ENCODE measurements at places on chromosomes 2 and 18.

GRCh38 chr2:200168641-200169555, 137.6 kb upstream of the SPATS2L start:
- DNase-seq, result no peak

DNA sequence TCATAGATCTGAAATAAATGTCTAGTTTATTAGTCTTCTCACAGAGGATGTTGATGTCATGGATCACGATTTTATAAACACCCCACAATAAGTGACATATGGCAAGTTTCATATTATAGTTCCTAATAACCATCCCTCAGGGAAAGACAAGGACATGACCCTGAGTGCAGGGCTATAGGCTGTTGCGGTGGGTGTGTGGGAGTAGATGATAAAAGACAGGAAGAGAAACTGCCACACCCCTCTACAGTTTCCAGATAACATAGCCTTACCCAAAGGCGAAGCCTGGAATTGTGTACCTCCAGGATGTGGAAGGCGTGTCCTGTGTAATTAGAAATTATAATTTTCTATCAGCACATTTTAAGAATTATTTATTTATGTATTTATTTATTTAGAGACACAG, 2.4 kb upstream of the NEDD4L start:
- DNase-seq, result no peak

GRCh38 chr2:206859330-206859739, 80.0 kb upstream of the CPO start:
- no peak for DNase-seq

DNA sequence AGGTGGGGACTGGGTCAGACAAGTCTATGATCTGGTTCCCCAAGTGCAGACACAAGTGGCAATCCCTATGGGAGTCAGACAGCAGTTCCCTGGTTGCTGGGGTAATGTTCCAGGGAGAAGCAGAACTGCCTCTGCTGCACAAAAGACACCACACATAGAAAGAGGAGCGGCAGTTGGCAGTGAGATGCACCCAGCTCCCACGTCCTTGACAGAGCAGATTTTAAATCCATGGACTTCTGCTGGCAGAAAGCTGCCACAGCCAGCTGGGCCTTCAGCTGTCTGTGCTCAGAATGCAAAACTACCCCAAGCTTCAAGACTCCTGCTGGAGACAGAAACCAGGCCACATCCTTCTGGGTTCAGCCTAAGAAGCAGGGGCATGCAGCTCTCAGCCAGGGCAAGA, 147.2 kb downstream of the ETAA1 start:
- no peak for DNase-seq

DNA sequence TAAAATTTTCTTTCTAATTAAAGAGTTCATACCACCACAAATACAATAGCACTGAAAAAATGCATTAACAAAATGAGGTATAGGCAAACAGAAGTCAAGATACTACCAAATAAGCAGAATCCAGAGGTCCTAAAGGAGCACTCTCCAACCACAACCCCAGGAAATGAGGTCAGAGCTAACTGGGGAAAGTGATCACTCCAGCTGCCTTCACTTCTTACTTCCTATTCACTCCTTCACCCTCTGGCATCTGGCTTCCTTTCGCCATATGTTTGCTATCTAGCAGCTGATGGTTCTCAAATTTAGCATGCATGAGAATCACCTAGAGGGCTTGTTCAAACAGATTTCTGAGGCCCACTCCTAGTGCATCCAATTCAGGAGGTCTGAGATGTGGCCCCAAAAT, 212.6 kb upstream of the ACVR2A start:
- no peak for DNase-seq

DNA sequence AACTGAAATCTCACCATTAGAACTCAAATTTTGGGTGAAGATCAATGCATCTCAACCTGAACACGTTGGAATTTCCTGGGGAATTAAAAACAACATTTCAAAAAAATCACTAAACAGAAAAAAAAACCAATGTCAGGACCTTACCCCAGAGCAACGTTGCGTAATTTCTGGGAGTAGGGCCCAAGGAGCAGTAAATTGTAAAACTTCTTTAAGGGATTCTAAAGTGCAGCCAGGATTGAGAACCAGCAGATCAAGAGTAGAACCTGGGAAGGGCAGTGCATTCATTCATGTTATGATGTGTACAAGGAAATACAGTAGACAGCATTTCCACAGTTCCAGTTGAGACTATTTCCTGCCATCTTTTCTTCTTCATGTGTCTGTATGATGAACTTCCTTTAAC, 56.9 kb downstream of the RHBDD1 start:
- DNase-seq, result no peak

DNA sequence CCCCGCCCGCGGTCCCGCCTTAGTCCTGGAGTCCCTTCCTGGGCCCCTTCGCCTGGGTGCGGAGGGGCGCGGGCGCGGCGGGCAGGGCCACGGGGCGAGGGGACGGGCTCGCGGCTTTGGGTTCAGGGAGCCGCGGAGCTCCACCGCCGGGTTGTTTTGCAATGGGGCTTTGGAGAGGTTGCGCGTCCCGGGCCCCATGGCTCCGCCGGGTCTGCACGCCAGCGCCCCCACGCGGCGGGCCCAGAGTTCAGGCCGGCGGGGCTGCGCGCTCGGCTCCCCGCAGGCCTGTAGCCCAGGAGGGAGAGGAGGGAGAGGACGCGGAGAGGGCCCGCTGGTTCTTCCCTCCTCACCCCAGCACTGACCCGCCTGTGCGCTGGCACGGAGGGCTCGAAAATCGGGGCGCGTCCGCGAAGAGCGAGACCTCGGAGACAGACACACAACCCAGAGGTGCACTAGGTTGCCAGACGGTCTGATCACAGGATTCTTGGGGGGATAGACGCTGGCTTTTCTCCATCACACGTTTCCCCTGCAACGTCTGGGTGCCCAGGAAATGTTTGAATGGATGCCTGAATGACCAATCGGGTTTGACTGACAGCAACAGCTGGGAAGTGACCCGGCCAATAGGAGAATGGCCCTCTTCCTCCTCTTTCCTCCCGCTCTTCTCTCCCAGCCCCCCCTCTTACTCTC, 4.9 kb upstream of the SIX2 start:
- no peak for DNase-seq

- no peak for DNase-seq
Measured at GRCh38 chr2:58156780-58157179, 84.3 kb downstream of the FANCL start.

GRCh38 chr2:129069875-129070594, 751.4 kb upstream of the HS6ST1 start:
- no peak for DNase-seq

DNA sequence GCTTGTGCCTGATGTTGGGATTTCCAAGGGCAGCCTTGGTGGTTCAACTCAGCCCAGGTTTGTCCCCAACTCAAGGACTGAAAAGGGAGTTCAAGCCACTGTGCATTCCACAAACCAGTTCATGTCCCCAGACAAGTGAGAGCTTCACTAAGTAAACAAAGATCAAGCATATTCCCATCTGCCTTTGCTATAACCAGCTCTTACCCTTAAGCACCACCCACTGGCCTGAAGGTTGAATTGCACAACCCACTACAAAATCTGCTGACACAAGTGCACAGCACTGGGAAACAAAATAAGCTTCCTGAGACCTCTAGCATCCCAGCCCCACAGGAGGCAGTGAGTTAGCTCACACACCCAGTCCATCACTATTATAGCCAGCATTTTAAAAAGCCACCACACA, 516.7 kb downstream of the NR4A2 start:
- no peak for DNase-seq

DNA sequence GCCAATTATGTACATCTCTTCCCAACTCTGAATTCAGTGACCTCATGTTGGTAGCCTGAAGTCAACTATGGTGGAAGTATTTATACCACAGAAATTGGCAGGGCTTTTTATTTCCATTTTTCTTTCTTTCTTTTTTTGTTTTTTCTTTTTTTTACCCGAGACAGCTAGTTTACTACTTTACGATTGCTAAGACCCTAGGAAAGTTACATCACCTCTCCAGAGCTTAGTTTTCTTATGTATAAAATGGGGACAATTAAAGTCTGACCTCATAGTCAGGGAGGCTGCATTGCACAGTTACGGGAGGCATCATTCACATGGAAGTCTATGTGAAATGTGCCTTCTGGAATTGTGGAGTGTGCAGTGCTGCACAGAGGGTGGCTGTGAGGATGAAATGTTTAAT, 194.3 kb downstream of the MTX2 start:
- no peak for DNase-seq

GRCh38 chr2:126949775-126950174, 51.1 kb downstream of the TEX51 start:
- no peak for DNase-seq

DNA sequence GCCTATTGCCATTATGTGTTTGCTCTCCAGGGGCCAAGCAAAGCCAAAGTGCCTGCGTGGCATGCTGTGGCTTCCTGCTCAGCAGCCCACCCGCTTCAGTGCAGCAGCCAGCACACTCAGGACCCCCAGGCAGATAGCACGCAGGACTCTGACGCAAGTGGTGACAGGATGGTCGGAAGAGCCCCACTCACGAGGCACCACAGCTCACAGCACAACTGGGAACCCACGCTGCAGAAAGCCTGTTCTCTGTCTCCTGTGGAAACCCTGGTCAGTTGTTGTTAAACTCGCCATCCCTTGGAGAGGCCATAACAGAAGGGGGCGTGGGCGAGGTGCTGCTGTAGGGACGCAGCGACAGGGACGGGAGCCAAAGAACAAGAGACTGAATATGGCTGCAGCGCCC, 76.4 kb downstream of the HDAC4 start:
- no peak for DNase-seq

GRCh38 chr2:101960819-101961337, 30.9 kb upstream of the IL1R2 start:
- no peak for DNase-seq

GRCh38 chr2:47777277-47777937, 5.5 kb upstream of the MSH6 start:
- DNase-seq, result no peak

DNA sequence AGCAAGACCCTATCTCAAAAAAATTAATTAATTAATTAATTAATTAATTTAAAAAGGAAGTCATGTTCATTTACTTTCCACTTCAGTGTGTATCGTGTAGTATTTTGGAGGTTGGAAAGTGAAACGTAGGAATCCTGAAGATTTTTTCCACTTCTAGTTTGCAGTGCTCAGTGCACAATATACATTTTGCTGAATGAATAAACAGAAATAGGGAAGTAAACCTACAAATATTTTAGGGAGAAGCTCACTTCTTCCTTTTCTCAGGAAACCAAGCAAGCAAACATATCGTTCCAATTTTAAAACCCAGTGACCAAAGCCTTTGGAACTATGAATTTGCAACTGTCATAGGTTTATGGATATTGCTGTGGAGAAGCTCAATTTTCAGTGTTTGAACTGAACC, 27.8 kb downstream of the SLC14A1 start:
- no peak for DNase-seq

- no peak for DNase-seq
Measured at GRCh38 chr2:231575612-231576256, 16.9 kb upstream of the TEX44 start.

DNA sequence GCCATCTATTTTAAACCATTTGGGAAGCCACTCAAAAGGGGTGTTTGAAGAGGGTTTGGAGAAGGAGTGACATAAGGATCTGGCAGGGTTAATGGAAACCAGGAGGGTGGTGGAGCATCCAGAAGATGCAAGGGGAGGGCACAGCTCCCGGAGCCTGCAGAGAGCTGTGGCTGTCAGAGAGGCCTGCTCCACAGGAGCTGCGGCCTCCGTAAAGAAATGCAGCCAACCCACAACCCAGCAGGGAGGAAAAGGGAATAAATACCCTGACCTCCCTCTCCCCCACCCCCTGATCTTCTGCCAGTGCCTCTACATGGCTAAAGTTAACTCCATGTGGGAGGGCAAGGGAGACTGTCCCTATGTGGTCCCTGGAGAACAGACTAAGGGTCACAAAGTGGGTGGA, 567.1 kb upstream of the POU3F3 start:
- no peak for DNase-seq

DNA sequence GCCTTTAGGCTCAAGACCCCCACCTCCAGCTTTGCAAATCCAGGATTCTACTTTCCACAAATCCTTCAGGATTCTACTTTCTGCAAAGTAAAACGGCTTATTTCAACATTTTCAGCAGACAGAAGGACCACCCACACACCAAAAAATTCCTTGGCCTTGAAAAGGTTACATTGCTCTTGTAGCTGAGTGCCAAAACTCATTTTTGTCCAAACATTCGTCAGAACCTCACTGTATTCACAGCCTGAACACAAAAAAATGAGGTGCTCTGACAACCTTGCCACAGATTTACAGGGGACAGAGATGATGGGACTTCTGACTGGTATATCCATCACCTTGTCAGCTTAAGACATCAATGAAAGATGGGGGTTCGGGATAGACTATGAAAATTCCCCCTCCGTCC, 63.0 kb upstream of the COX7A2L start:
- no peak for DNase-seq

DNA sequence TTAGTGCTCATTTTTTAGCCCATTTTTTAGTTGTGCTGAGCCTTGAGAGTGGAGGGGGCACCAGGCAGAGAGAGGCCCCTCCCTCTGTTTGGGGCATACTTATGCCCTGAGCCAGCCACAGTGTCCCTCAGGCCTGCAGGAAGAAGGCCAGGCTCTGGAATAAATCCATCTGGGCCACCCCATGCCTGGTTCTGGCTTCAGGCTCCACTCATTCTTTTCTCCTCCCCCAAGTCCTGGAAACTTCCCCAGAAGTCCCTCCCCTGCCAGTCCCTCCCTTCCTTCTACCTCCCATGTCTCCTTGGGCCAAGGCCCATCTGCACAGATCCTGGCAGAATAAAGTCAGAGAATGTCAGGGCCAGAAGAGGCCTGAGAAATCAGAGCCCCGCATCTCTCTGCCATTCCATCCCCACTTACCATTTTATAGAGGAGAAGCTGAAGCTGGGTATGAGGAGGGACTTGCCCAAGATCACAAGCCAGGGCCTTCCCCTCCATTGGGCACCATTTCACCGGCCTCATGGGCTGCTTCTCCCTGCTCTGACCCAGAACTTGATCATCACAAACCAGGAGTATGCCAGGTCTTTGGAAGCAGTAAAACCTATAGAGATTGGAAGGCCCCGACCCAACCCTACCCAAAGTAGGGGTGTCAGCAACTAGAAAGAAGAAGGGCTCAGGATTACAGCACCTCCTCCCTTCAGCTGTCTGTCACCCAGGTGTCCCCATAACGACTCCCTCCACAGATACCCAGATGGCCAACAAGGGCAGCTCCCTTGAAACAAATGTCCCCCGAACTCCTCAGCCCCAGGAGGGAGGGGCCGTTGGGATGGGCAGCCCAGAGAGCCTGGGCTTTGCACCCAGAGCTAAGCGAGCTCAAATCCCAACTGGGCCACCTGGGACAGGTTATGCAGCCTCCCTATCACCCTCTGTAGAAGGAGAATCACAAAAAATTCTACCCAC, 108.4 kb downstream of the POLR1A start:
- no peak for DNase-seq

All from stimulated activated CD4-positive, alpha-beta T cell treated with anti-CD3 and anti-CD28 coated beads, Interleukin-2, amount 100 ng/mL, for 48 hours (primary cell).